Hindlimb muscle (tissue), 1 donor: ENCODE measurements at places on chromosomes 6 and 20.

GRCh38 chr6:135936606-135937005, 85.1 kb downstream of the PDE7B start:
- peak; percentile 45 for DNase-seq

GRCh38 chr20:18180815-18181214, 43.2 kb downstream of the KAT14 start:
- no peak for DNase-seq

DNA sequence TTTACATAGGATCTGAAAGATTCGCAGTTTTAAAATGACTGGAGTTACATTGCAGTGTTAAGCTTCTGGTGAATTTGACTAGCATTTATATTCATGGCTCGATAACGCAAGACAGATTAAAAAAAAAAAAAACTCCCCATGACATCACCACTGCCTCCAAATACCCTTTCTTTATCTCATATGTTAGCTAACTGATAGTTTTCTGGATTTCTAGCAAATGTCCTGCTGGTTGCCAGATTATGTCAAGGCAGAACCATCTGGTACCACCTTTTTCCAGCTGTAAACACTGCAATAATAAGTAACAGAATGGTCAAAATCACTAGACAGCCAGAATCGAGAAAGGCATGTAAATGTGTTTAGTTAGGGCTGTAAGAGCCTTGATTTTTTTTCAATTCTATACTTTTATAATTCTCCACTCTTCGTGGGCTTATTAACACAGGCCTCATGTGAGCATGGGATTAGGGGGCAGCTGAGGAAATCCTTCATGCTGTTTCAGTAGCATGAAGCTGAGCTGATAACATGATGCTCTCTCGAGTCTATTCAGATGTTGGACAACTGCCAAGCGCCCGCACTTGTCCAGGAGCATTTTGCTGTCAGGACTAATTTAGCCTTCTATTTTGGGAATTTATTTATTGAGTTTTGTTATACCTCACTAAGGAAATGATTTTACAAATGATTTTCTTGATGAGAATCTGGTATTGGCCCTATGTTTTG, 166.0 kb upstream of the SCGN start:
- no peak for DNase-seq

DNA sequence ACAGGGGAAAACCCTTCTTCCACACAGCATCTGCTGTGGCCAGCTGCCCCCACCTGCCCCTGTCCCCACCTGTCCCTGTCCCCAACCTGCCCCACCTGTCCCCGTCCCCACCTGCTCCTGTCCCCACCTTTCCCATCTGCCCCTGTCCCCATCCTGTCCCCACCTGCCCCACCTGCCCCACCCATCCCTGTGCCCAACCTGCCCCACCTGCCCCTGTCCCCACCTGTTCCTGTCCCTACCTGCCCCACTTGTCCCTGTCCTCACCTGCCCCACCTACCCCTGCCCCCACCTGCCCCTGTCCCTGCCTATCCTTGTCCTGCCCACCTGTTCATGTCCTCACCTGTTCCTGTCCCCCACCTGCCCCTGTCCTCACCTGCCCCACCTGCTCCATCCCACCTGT, 6.4 kb upstream of the MYT1 start:
- DNase-seq, result no peak

GRCh38 chr6:26286168-26286877, 78.7 kb upstream of the BTN3A2 start:
- peak; percentile 90 for DNase-seq

GRCh38 chr6:34284563-34285447, 36.0 kb upstream of the SMIM29 start:
- DNase-seq, result no peak

GRCh38 chr20:9397928-9398327, 116.5 kb upstream of the LAMP5 start:
- DNase-seq, result peak; percentile 19
